ENCODE measurements at places on chromosomes 7 and 10.
A peak's percentile ranks its signal among the peaks of the same experiment; 100 is the strongest.

- no peak for DNase-seq
- no peaks in the 10 kb centered on the region for H3K27me3 ChIP-seq
- no peaks in the 10 kb centered on the region for H3K36me3 ChIP-seq
- H3K4me1 ChIP-seq, result no peaks in the 10 kb centered on the region
These were observed 163.6 kb downstream of the GRM8 start for GRCh38 chr7:127089146-127089545.

- no peaks in the 10 kb centered on the region for H3K36me3 ChIP-seq
- no peak overlapping the region for H3K4me3 ChIP-seq
- no peaks in the 10 kb centered on the region for H3K27me3 ChIP-seq
- no peak for DNase-seq
- H3K27ac ChIP-seq, result peak overlapping the region; percentile 96
- peaks cover 30% of the 10 kb centered on the region for H3K4me1 ChIP-seq
These were observed 7.0 kb downstream of the GSAP start for GRCh38 chr7:77409005-77409738.

DNA sequence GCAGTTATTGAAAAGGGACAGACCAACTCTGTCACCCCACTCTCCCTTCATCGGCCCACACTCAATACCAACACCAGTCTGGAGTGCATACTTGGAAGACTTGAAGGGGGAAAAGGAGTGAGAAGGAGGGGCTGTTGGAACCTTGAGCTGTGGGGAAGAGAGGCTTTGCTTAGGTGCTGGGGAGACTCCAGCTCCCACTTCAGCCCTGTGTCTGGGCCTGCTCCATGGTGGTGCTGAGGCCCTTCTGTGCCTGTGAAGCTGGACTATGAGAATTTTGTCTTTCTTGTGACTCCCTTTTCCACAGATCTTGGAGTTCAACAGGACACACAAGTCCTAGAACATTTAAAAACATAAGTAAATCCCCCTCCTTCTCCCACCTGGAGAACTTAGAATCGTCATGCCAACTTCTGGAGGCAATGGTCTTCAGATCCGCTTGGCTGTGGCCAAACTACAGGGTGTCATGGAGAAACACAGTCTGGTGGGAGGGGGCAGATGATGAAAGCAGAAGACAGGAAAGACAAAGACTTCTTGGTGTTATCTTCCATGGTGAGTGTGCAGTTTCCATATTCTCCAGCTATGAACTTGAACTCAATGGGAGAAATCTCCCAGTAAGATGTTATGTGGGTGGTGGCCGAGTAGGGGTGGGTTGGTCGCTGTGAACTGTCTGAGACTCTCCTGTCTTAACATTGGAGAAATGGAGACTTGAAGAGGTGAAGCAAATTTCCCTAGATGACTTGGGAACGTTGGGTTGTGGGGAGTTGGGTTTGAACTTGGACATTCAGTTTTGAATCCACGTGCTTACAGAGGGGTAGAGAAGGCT lies 18.4 kb upstream of the GIMAP8 start:
- H3K4me1 ChIP-seq, result no peaks in the 10 kb centered on the region
- no peaks in the 10 kb centered on the region for H3K36me3 ChIP-seq
- no peaks in the 10 kb centered on the region for H3K27me3 ChIP-seq
- H3K4me3 ChIP-seq, result no peak overlapping the region

GRCh38 chr7:135509589-135509838 lies 388 bp downstream of the CNOT4 start:
- H3K27me3 ChIP-seq, result no peaks in the 10 kb centered on the region
- H3K27ac ChIP-seq, result peak overlapping the region; percentile 66
- peak overlapping the region; percentile 82 for H3K4me3 ChIP-seq
- peaks cover 13% of the 10 kb centered on the region for H3K4me1 ChIP-seq
